Neural progenitor cell (in vitro differentiated cells): ENCODE measurements at places on chromosomes 6 and 20. TPM values are rescaled to one million over a fixed set of nuclear protein-coding genes. Genes with fewer than 3 reads are reported as not detected.

DNA sequence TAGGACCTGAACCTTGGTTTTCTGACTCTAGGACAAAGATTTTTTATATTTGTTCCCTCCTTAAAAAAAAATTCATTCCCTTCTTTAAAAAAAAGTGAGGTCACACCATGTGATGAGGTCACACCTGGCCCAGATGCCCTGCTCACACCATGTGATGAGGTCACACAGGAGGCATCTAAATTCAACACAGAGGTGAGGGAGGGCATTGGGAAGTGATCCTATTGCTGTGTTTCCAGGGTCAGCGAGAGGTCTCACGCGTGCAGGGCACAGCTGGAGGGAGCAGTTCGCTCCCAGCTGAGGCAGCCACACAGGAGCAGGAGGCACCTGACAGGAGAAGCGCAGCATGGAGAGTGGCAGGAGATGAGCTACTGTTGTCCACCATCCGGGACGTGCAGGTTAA, 92.5 kb downstream of the SLC22A23 start:
- peaks cover 4% of the 10 kb centered on the region for H3K4me1 ChIP-seq
- H3K27ac ChIP-seq = no peak overlapping the region
- H3K36me3 ChIP-seq = no peaks in the 10 kb centered on the region
- no peak overlapping the region for H3K4me3 ChIP-seq
- no peaks in the 10 kb centered on the region for H3K27me3 ChIP-seq

GRCh38 chr6:46979206-46979605, 57.5 kb upstream of the ADGRF5 start:
- no peaks in the 10 kb centered on the region for H3K4me1 ChIP-seq
- H3K4me3 ChIP-seq = no peak overlapping the region
- H3K27me3 ChIP-seq = no peaks in the 10 kb centered on the region
- no peak overlapping the region for H3K27ac ChIP-seq
- H3K36me3 ChIP-seq = no peaks in the 10 kb centered on the region

DNA sequence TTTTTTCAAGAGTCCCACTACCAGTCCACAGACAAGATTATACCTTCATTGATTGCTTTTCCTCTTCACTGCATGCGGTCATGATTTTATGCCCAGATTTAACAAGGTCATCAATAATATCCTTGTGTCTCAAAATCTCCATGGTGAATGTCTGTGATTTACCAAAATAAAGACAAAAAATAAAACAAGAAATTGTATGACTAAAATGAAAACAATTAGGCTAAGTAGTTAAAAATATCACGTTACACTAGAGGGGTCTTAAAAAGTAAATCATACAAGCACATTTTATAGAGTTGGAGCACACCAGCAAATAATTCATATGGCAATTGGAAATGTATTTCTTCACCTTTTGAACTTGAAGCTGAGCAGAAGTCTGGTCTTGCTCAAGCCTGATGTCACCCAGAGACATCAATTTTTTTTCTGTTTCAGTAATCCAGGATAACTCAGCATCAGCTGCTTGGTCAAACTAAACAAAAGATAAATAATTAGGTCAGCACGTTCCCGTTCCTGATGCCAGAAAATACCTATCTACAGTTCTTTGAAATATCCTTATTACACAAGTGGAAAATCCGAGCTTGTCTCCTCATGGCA, 125.4 kb downstream of the DST start:
- H3K27ac ChIP-seq = no peak overlapping the region
- peaks cover 6% of the 10 kb centered on the region for H3K4me1 ChIP-seq
- no peak overlapping the region for H3K4me3 ChIP-seq
- no peaks in the 10 kb centered on the region for H3K27me3 ChIP-seq
- peaks cover 3% of the 10 kb centered on the region for H3K36me3 ChIP-seq

- peaks cover 5% of the 10 kb centered on the region for H3K27me3 ChIP-seq
- no peak for DNase-seq
- no peak within 1 kb of the TSS for H3K4me3 ChIP-seq
- no peak within 1 kb of the TSS for H3K27ac ChIP-seq
Measured at GRCh38 chr20:1619861-1620444, at the start of gene SIRPB1. Gene SIRPB1, minus strand, starts transcription at chr20:1620009. Its CDS starts 65 bp downstream, at chr20:1619944.

Gene NKX2-4
- total RNA-seq = not detected in 2 replicates

Gene VIP
- not detected in 2 replicates for total RNA-seq
